ENCODE measurements at places on chromosomes 5 and 9. TPM values are rescaled to one million over a fixed set of nuclear protein-coding genes. Genes with fewer than 3 reads are reported as not detected.
A peak's percentile ranks its signal among the peaks of the same experiment; 100 is the strongest.

DNA sequence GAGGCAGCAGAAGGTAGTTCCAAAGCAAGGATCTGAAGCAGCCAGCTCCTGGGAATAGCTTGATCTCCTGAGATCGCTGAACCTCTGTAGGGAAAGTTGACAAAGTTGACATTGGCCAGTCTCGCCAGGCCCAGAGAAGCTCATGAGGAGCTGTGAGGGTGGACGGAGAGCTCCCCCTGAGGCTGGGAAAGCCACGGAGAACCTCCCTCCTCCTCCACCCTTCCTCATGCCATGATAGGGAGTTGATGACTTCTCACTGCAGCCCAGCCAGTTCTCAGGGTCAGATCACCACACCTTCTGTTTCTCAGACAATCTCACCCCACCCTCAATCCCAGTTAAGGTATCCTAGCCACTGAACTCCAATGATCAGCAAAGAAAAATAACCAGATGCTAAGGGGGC, 30.4 kb upstream of the KCNV2 start:
- no peak for DNase-seq
- no peak overlapping the region for H3K27ac ChIP-seq
- no peaks in the 10 kb centered on the region for H3K27me3 ChIP-seq
- no peak overlapping the region for H3K4me3 ChIP-seq
- no peaks in the 10 kb centered on the region for H3K36me3 ChIP-seq

DNA sequence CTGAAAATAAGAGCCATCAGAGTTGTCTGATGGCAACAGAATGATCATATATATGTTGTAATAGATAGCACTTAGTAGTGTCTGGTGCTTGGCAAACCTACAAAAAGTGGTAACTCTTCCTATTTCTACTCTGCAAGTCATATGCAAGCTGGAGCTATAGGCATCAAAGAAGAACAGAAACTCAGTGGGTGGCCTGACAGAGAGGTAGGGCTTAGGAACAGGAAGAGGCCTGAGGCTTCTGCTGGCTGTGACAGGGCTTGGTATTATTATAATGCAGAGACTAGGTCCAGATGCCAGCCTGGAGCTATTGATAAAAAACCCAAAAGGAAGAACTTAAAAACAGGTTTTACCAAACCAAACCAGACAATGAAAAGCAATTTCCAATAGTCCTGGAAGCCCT, 4.4 kb upstream of the DIAPH1 start:
- peaks cover 51% of the 10 kb centered on the region for H3K36me3 ChIP-seq
- H3K4me3 ChIP-seq: no peak overlapping the region
- H3K27ac ChIP-seq: peak overlapping the region; percentile 29
- peak; percentile 63 for DNase-seq
- H3K4me1 ChIP-seq: peaks cover 9% of the 10 kb centered on the region

- H3K27ac ChIP-seq: no peak overlapping the region
- H3K36me3 ChIP-seq: no peaks in the 10 kb centered on the region
- DNase-seq: no peak
- peaks cover 14% of the 10 kb centered on the region for H3K4me1 ChIP-seq
Observed at GRCh38 chr5:176797456-176798050, 12.8 kb upstream of the UNC5A start.

DNA sequence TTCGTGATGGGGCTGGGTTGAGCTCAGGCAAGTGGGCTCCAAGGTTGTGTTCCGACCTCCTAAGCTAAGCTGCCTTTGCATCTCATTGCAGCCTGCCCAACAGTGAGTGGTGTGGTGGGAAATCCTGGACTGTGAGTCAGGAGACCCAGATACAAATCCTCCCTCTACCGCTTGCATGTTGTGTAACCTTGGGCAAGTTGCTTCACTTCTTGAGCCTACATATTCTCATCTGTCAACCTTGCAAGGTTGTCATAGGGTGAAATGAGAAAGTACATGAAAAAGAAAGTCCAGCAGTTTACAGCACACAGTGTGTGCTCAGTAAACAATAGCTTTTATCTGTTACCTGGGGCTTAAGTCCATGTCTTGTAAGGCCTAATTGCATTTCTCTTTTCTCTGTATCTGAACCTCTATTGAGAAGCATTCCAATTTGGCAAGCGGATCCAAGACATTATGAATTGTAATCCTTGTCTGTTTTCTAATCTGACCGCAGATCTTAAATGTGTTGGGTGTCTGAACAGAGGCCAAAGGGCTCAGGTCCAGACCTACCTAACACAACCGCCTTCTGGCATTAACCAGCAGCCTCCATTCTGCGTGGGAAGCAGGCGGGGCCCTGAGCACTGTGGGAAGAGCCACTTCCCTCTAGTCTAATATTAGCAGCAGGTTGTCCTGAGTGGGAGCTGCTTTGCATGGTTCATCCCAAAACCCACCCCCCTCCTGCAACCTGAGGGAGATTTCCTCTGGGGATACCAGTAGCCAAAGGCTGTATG, 1.8 kb upstream of the GALNT12 start:
- no peak overlapping the region for H3K4me3 ChIP-seq
- H3K36me3 ChIP-seq: no peaks in the 10 kb centered on the region
- H3K27ac ChIP-seq: no peak overlapping the region
- peaks cover 9% of the 10 kb centered on the region for H3K4me1 ChIP-seq

DNA sequence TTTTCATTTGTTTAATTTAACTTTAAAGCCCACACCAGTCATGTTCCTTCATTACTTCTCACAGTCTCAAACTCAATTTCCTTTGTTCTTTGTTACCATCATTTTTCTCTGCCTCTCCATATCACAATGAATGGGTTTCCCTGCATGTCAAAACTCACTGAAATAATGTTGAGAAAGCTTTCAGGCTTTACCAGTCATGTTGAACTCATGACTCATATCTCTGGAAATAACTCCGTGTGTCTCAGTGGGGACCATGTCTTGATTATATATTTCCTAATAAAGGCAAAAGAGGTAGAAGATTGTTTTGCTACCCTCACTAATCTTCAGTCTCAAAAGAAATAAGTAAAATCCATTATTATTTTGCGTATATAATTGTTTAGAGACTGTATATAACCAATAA, 231.2 kb downstream of the CHSY3 start:
- H3K27ac ChIP-seq: no peak overlapping the region
- H3K4me1 ChIP-seq: no peaks in the 10 kb centered on the region
- no peaks in the 10 kb centered on the region for H3K27me3 ChIP-seq
- H3K4me3 ChIP-seq: no peak overlapping the region
- H3K36me3 ChIP-seq: no peaks in the 10 kb centered on the region

The QRFP gene
- not detected for total RNA-seq

The FREM1 gene
- total RNA-seq: 23.2 TPM

The PCDHGB7 gene
- total RNA-seq: 4.2 TPM

The CXCL14 gene
- 21.3 TPM for total RNA-seq
